ENCODE measurements at places on chromosomes 7 and 10. TPM values are rescaled to one million over a fixed set of nuclear protein-coding genes. Genes with fewer than 3 reads are reported as not detected.

Gene AGMO
- not detected for total RNA-seq

Gene XRCC2
- total RNA-seq = 9.4 TPM

Gene TYSND1
- 5.5 TPM for total RNA-seq

Gene GALNT17
- total RNA-seq = not detected

Gene ARPC1B
- 713 TPM for total RNA-seq

Gene FMC1
- total RNA-seq = 16.1 TPM

Gene CALML3
- total RNA-seq = not detected

Gene TEX36
- 0.10 TPM for total RNA-seq

Gene PHYHIPL
- not detected for total RNA-seq

Gene MMD2
- not detected for total RNA-seq

Gene KIF11
- 35.0 TPM for total RNA-seq

Gene CTAGE8
- 0.05 TPM for total RNA-seq

Gene SMO
- total RNA-seq = 3.1 TPM

Gene IFIT1
- 788 TPM for total RNA-seq

Gene PRLHR
- total RNA-seq = not detected

- DNase-seq = peak; percentile 18
Observed at GRCh38 chr10:117226813-117227451, 14.0 kb upstream of the SLC18A2 start.

- no peak for DNase-seq
Observed at GRCh38 chr10:81152656-81153055, 615.0 kb downstream of the SH2D4B start.

GRCh38 chr10:23742807-23743206 lies 303.9 kb downstream of the OTUD1 start:
- no peak for DNase-seq

DNA sequence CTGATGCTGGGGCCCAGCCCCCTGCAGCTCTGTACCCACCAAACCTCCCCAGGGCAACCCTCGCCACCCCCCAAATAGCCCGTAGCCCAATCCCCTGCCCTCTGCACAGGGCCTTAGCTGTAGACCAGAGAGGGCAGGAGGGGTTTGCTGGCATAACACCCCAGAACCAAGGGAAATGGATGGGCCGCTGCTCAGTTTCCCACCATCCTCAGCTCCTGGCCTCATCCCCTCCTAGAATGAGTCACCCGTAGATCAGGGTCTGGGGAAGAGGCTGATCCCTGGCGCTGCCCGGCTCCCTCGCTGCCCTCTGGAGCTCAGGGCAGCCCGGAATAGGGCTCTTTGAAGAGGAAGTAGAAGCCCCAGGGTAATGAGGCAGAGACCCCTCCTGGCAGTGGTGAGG lies 31.2 kb downstream of the LDB3 start:
- DNase-seq = no peak

- DNase-seq = peak; percentile 83
Observed at GRCh38 chr10:6269953-6270867, 67.5 kb downstream of the PFKFB3 start.

DNA sequence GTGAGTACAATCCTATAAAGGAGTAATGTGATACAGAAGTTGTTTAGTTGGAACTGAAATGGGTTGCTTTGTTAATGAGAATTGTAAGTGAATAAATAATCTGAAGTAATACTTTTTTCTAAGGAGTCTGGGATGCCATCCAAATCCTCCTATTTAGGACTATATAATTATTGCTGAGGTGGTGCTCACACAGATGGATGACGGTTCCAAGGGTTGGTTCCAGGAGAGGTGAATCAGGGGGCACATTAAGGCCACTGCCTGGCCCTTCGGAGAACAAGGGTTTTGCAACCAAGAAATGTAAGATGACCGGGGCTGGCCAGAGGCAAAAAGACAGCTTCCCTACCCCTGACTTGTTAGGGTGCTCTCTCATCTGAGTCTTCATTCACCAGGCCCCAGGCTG lies 352.7 kb downstream of the PHTF2 start:
- DNase-seq = peak; percentile 98

GRCh38 chr10:3173171-3173878 lies 743 bp upstream of the PITRM1 start:
- DNase-seq = no peak

GRCh38 chr10:76296957-76297356 lies 865.5 kb downstream of the LRMDA start:
- DNase-seq = no peak

DNA sequence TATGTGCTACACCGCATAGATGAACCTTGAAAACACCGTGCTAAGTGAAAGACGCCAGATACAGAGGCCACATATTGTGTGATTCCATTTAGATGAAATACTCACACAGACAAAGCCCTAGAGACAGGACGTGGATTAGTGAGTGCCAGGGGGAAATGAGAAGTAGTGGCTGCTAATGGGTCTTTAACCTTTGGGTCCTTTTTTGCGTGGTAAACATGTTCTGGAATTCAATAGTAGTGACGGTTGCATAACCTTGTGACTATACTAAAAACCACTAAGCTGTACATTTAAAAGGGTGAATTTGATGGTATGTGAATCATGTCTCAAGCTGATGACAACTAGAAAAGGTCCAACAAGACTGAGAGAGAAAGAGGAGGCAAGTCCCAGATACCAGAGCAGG lies 15.6 kb downstream of the SMKR1 start:
- DNase-seq = no peak

DNA sequence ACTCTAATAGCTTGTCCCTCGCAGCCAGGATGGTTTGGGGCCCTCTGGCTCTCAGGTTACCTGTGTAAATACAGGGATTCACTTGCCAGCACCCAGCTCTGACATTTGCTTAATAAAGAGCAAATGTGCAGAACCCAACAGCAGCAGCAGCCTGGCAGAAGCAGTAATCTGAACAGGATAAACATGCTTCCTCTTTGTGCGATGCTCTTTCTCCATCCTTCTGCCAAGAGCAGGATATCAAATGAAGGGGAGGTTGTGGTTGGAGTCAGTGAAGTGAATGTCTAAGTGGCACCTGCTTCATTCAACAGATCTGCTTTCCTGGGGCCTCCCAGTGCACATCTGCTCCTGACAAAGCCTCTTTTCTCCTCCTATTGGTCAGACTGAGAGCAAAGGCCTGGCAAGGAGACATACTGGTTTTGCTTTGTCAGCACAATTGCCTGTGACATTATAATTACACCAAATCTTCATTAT lies 130.3 kb downstream of the NRF1 start:
- no peak for DNase-seq

- DNase-seq = no peak
Observed at GRCh38 chr10:22651276-22651980, 63.0 kb downstream of the PIP4K2A start.

DNA sequence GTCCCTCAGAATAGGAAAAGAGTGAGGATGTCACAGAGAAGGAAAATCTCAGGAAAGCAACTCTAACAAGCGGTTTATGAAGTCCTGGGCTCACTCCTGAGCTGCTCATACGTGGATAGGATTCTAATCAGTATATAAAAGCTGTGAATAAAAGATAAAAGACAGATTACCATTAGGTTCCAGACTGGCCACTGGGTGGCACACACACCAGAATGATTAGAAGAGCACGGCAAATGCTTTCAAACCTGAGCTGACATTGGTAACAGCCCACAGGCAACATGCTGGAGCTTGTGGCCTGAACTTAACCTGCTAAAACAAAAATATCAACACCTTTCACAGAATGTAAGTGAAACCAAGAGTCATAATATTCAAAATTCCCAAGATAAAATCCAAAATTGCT lies 370.8 kb downstream of the GRID1 start:
- DNase-seq = peak; percentile 18

- peak; percentile 45 for DNase-seq
Observed at GRCh38 chr7:11709196-11709595, 122.8 kb downstream of the THSD7A start.

DNA sequence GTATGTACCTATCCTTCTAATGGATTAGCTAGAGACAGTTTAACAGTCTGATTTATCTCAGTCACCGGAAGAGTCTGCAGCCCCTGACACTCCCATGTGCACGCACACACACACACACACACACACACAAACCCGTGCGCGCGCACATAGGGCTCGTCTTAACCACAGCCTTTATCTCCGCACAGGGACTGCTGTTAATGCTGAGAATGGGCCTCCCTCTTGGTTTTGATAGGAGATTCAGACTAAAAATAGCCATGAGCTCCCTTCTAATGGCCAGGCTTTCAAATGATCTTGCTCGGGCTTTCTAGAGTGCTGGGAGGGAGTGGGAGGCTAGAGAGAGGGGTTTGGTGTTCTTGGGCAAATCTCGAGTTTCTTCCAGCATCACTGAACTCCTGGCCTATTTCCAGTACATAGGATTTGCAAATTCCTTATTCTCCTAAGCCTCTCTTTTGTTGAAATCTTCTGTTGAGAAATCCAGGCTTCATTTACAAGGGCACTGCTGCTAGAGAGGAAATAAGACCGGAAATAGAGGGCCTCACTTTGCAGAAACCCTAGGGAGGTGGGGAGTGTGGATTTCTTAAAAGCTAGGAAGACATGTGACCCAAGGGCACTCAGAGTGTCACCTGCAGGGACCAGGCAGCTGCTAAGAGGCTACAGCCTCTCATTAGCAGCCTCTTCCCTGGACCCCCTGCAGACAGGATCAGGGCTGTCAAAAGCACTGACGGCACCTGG lies 2.4 kb downstream of the TMEM72 start:
- DNase-seq = no peak

GRCh38 chr7:22452142-22452959 lies 47.6 kb downstream of the STEAP1B start:
- DNase-seq = peak; percentile 25

DNA sequence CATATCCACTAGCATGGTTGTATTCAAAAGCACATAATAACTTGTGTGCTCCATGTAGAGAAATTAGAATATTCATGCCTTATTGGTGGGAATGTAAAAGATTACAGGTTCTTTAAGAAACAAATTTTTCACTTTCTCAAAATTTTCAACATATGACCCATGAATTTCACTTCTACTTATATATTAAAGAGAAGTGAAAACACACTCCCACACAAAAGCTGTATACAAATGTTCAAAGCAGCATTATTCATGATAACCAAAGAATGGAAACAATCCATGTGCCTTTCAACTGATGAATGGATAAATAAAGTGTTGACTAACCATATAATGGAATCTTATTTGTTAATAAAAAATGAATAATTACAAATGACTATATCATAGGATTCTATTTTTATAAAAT lies 694.5 kb upstream of the PCDH15 start:
- no peak for DNase-seq

GRCh38 chr10:6228647-6229046 lies 25.9 kb downstream of the PFKFB3 start:
- DNase-seq = no peak

GRCh38 chr7:131500357-131500756 lies 56.1 kb downstream of the PODXL start:
- DNase-seq = no peak

DNA sequence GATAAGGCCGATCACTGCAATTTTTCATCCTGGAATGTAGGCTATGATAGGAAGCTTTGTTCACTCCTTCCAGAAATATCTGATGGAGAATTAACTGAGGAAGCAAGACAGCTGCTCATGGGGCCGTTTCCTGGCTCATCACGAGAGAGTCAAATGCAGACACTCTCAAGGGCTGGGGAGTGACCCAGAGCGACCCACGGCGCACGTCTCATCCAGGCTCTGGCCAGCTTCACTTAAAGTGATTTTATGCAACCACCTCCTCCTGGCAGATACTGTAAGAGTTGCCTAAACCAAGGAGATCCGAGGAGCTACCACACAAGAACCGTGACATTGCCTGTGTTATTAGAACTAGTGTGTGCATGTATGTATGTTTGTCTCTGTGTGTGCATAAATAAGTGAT lies 530.8 kb downstream of the TCERG1L start:
- no peak for DNase-seq

DNA sequence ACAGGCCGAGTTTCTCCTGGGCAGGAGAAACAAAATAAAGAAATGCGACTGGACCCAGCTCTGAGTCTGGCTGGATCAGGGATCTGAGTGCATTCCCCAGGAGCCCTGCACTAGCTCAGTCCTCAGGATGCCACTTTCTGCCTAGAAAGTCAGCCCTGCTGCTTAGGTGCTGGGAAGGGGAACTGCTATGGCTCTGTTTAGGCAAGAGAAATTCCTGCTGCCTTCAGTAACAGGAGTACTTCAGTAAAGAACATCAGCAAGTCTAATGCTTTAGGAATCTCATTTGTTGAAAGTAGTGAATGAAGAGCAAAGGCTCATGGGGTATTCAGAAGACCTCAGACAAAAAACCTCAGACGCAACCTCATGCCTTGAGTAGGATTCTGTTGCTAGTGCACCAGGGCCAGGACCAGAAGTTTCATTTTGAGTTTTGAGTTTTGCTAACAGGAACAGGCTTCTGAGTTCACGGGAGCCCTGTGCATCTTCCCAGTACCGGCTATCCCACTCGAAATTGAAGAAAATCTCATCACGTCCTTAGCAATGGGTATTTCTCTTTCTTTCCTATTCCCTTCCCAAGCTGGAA lies 170.8 kb upstream of the CDCA7L start:
- DNase-seq = no peak

- no peak for DNase-seq
Observed at GRCh38 chr10:132551093-132551807, 13.7 kb downstream of the INPP5A start.

DNA sequence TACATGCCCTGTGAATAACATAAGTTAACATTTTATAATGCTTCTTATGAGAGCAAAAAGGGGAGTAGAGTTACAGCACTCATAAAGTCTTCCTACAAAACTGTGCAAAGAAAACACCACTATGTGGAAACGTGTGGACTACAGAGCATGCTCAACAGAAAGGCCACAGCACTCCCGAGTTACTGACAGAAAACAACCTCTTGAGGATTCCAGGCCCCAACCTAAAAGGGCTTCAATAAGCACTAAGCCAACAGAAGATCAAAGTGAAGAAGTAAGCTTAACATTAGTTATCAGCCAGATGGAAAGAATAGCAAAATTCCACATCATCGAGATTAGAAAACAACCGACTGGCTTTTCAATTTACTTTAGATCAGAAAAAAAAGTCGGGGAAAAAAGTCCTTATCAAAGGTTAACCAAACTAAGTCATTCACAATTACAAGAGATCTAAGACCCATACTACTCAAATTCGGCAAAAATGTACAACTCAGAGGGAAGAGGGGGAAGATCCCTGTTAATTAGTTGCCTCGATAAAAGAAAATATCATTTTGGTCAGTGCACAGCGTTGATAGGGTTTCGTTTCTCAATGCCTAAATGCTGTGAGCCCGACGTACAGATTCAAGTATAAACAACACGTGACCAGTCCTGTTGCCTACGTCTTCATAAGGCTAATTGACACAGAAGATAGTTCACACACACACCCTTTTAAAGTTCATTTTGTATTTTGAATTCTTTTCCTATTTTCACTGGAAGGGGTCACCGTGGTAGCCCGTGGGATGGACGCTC lies 1.4 kb downstream of the KBTBD2 start:
- peak; percentile 70 for DNase-seq

DNA sequence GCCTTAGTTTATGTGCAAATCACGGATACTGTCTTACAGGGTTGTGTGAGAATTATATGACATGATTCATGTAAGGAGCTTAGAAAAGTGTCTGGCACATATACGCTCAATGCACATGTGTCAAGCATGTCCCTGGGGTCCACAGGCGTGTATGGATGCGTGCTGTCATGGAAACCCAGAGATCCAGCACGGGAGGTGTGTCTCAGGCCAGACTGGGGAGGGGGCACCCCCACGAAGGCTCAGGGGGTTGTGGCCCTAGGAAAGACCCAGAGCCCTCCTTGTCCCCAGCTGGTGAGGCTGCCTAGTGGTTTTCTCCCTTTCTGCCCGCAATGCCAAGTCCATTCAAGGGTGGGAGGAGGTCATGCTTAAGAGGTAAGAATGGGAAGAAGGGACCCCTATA lies 9.1 kb downstream of the BTBD16 start:
- no peak for DNase-seq

- DNase-seq = no peak
Observed at GRCh38 chr7:110607050-110607857, 483.7 kb upstream of the LRRN3 start.
